Common myeloid progenitor, CD34-positive (primary cell): ENCODE measurements at places on chromosomes 11 and 22.

DNA sequence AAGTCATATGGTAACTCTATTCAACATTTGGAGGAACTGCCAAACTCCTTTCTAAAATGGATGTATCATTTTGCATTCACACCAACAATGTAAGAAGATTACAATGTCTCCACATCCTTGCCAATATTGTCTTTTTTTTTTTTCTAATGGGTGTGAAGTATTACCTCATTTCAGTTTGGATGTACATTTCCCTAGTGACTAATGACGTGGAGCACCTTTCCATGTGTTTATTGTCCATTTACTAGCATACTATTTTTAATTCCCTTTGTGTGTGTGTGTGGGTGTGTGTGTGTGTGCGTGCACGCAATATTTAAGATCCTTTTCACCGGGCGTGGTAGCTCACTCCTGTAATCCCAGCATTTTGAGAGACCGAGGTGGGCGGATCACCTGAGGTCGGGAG lies 62.7 kb downstream of the APOL3 start:
- no peak for DNase-seq

GRCh38 chr22:17797721-17798559 lies 23.7 kb upstream of the BID start:
- DNase-seq, result peak; percentile 58

- DNase-seq, result peak; percentile 14
These were observed 243.5 kb upstream of the ARHGAP20 start for GRCh38 chr11:110955776-110956175.

DNA sequence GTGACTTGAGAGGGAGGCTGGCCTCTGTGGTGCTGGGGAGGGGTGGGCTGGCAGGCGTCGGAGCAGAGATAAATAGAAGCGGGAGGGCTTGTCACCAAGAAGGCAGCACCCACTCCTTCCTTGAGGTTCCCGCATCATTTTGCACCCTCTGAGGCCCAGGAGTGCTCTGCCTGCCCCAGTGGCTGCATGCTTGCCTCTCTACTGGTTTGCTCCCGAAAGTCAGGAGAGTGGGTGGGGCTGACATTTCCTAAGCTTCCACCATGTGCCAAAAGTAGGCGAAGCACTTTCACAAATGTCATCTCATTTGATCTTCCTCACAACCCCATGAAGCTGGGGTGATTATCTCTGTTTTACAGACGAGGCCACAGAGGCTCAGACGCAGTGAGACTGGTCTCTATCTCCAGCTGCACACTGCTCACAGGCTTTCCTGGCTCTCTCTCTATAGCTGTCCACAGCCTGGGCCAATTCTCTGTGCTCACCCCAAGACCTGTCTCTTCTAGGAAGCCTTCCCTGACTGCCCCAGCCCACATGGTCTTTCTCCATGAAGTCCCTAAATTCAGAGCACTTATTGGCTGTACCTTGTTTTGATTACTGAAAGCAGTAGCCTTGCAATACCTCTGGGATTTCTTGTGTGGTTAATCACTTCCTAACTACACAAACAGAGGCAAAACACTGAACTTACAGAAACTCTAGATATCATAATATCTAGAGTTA lies 2.6 kb upstream of the UCP3 start:
- peak; percentile 78 for DNase-seq

DNA sequence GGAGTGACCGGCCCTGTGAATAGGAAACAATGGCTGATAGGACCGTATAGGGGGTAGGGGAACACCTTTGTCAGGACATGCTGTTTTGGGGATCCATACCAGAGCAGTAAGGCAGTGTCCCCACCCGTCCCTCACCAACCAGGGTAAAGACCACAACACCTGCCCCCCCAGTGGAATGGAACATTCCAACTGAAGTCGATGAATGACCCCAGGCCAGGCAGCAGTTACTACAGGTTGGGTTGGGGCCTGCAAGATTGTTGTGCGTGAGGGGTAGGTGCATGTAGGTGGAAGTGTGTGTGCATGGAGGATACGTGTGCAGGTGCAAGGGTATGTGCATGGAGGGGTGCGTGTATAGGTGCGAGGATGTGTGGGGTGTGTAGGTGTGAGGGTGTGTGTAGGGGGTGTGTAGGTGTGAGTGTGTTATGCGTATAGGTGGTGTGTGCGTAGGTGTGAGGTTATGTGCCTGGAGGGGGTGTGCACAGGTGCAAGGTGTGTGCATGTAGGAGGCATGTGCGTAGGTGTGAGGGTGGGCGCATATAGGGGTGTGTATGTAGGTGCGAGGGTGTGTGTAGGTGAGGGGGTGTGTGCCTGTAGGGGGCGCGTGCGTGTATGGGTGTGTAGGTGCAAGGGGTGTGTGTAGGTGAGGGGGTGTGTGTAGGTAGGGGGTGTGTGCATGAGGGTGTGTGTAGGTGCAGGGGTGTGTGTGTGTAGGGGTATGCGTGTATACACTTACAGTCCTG lies 32.9 kb downstream of the PISD start:
- no peak for DNase-seq

DNA sequence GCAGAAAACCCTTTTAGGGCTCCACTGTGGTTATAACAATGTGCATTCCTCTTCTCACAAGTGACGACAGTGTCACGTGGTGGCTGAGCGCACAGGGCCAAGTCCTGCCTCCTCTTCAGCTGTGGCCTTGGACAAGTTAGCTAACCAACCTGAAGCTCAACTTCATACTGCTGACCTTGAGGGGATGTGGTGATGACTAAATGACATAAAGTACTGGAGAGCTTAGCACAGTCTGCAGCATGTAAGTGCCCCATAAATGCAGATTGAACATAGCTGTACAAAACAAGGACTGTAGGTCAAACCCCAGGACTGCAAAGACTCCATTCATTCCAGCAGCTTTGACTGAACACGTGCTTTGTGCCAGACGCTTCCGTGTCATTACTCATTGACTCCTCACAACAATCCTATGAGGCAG lies 20.1 kb upstream of the MRGPRX2 start:
- no peak for DNase-seq

- DNase-seq, result peak; percentile 29
These were observed 8.5 kb downstream of the TFIP11 start for GRCh38 chr22:26503758-26504157.

GRCh38 chr22:38298312-38299005 lies 18.8 kb downstream of the CSNK1E start:
- DNase-seq, result no peak

DNA sequence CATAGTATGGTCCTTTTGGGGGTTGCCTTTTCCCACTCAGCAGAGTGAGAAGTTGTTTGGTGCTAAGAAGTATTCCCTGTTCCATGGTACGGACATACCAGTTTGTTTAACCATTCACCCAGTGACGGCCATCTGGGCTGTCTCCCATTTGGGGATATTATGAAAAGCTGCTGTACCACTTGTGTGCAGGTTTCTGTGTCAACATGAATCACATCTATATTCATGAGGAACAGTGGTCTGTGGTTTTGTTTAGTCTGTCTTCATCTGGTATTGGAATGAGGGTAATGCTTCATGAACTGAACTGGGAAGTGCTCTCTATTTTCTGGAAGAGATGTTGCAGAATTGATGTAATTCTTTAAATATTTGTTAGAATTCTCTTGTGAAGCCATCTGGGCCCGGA lies 89.5 kb downstream of the TRMU start:
- no peak for DNase-seq

DNA sequence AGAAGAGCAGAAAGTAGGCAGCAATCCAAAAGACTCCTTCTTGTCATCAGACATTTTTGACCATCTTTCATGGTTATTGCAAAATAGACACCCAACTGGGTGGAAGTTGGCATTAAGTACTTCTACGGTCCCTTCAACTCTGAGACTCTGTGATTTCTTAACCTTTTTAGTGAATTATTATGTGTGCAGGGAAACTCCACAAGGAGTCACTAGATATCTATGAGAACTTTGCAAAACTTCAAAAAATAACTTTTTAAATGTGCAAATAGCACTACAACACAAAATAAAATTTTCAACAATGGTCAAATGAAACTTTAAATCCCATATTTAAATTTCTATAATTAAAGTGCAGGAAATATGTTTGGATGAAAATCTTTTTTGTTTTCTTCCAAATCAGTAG lies 88.7 kb downstream of the SLC17A6 start:
- DNase-seq, result no peak
